Head of caudate nucleus (tissue), 42 donors: ENCODE measurements at places on chromosomes 7 and 10.

- no peak for DNase-seq
These were observed 66.7 kb downstream of the ARL4A start for GRCh38 chr7:12754179-12754578.

DNA sequence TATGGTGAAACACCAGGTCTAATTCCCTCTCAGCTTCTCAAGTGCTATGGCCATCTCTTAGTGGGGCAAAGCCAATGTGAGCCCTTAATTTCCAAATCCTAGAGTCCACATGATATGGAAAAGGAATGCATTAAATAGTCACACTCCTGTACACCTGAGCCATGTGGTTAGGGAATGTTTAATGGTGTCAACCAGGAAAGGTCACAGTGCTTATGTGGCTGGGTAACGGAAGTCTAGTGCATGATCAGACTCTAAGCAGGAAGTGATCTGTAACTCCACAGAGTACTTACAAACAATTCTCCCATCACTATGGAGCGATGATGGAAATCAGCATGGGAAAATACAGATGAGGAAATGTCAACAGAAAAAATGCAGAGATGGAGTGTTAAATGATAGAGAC is 148.8 kb downstream of the MAGI2 start:
- no peak for DNase-seq

GRCh38 chr7:85875398-85875797 is 688.5 kb upstream of the SEMA3D start:
- DNase-seq, result no peak

DNA sequence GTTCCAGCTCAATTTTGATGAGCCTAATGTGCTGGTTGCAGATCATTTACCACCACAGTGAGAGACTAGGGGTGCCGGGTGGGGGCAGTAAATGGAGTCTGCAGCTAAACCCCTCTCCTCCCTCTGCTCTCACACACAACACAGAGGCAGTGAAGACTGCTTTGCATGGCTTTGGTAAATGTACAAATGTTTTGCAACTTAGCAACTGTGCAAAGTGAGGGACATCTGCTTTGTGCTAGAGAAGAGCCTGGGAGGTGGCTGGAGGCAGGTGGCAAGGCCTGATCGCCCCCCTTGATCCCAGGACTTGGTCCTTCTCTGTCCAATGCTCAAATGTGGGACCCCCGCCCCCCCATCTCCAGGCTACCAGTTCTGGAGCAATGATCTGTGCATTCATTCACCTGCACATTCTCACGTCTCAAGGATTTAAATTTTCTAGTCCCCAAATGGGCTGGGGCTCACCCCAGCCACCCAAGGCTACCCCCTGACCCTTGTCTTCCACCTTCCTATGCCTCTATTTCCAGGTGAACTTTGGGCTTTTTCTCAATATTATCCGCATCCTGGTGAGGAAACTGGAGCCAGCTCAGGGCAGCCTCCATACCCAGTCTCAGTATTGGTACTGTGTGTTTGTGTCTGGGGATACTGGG is 11.6 kb downstream of the GHRHR start:
- DNase-seq, result no peak

DNA sequence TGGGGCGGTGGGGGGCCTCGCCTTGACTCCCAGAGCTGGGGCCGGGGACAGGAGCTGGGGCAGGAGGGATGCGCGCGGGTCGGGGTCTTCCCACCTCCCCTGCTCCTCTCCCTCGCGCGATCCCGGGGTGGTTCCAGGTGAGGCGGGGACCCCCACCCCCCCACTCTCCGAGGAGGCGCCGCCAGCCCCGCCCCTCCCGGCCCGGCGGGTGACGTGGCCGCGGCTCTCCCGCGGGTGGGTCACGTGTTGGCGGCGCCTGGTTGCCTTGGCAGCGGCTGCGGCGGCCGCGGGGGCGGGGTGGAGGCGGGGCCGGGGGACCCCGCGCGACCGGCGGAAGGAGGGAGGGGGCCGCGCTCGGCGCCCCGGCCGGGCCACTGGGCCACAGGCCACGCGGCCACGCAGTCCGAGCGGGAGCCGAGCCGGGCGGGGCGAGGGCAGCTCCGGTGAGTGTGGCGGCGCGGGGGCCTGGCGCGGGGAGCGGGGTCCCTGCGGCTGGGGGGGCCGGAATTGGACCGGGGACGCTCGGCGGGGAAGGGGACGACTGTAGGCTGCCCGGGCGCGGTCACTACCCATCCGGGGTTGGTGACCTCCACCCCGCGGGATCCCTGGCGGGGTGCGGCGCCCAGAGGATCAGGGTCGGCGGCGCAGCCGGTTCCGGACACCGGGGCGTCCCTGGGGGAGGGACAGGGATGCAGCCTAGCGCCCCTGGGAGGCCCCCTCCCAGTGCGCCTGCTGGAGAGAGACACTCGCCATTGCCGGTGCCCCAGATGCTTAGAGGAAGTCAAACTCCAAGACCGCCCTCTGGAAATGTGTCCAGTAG is at the start of gene ORAI2:
Gene ORAI2, plus strand, starts transcription at position 357 of the 820 bp plus-strand sequence. CDS start 5,382 bp downstream, outside the sequence.
- DNase-seq, result peak; percentile 90

DNA sequence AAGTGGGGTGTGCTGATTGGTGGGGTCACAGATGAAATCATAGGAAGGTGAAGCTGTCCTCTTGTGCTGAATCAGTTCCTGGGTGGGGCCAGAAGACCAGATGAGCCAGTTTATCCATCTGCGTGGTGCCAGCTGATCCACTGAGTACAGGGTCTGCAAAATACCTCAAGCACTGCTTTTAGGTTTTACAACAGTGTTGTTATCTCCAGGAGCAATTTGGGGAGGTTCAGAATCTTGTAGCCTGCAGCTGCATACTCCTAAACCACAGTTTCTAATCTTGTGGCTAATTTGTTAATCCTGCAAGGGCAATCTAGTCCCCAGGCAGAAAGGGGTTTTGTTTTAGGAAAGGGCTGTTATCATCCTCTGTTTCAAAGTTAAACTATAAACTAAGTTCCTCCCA is 17.0 kb upstream of the IFRD1 start:
- DNase-seq, result no peak

DNA sequence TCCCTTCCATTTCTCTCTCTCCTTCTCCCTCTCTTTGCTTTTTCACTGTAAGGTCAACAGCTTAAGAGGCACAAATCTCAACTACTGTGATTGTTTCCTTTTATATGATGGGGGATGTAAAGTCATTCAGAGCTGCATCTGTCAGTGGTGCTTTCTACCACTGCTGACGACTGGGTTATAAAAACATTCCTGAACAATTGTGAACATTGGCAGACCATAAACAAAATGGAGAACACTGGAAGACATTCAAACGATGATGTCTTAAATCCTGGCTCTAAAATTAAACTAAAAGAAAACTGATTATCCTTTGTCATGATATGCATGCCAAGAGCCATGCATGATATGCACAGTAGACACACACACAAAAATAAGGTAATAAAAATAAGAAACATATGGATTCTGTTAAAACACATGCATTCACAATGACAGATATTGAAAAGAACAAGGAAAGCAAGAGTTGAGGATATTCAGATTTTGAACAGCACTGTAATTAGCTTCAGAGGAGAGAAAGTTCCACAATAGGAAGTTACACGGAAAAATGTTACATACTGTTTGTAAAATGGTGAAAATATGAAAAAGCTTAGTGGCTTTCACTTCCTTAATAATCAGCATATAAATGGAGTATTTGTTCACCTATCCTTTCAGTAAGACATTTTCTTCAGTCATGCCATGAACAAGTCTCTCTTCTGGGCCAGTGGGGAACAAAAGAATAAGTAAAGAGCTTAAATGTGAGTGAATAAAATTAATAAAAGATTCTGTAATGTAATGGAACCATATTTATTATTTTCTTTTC is 89.2 kb downstream of the RNLS start:
- no peak for DNase-seq

DNA sequence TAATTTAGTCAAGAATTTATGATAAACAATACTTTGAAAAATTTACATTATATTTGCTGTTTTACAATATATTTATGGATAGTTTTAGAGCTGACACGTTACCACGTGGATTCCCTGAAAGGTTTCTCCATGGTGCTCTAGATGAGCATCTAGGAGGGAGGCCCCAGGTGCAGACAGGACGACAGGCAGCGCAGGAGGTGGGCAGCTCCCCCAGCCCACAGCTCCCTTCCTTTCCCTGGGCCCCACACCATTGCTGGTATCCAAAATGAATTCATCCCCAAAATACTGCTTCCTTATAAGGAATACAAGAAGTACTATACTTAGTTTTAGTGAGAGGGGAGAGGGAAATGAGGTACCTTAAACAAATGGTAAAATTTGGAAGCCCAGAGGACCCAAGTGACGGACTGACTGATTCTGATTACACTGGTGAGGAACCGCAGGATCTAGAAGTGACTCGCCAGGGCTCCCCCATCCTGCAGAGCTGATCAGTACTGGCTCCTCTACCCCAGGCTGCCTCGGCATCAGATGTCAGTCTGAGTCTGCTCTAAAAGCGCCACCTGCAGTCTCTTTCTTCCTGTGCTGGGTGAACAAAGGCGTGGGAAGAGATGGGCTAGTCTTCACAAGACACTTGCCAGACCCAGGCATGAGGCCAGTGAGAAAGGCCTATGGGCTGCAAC is 89.2 kb downstream of the DLG5 start:
- no peak for DNase-seq
